ENCODE measurements at places on chromosomes 16 and 17.

- DNase-seq: no peak
Observed at GRCh38 chr16:10210944-10211343, 28.7 kb upstream of the GRIN2A start.

DNA sequence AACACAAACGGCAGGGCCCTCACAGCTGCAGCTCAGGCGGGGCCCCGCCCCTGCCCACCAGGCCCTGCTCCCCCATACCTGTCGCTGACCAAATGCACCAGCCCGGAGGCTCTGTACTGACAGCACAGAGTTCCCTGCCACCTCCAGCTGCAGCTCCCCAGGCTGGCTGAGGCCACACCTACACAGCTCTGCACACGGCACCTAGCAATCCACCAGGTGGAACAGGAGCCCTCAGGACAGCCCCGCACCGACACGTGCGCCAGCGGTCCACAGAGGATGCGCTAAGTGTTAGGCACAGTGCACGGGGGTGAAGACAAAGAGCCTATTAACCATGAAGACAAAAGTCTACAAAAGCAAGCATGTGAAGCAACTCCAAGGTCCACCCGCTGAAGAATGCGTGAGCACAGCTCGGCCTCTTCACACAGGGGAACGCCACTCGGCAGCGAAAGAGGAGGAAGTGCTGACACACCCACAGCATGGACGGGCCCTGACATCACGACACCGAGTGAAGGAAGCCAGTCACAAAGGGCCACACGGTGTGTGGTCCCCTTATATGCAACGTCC is 5.4 kb downstream of the ZCCHC14 start:
- DNase-seq: no peak

GRCh38 chr17:7293159-7293558 is 1.3 kb downstream of the YBX2 start:
- no peak for DNase-seq

DNA sequence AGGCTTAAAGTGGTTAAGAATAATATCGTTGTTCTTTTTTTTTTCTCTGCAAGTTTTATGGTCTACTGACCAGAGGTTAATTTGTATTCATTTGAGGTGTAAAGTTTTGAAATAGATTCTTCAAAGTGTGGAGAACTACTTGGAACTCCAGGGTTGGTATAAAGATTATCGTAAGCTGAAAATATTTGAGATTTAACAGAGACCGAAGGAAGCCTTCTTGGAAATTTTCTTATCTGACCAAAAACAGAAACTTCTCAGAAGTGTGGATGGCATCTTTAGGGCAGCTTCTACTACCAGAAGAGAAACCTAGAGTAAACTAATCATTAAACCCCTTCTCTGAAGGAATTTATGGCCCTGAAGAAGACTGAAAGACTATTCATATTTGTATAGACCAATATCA is 206.8 kb upstream of the MON1B start:
- DNase-seq: no peak

- DNase-seq: no peak
Observed at GRCh38 chr17:34542700-34543336, 36.6 kb upstream of the TMEM132E start.

DNA sequence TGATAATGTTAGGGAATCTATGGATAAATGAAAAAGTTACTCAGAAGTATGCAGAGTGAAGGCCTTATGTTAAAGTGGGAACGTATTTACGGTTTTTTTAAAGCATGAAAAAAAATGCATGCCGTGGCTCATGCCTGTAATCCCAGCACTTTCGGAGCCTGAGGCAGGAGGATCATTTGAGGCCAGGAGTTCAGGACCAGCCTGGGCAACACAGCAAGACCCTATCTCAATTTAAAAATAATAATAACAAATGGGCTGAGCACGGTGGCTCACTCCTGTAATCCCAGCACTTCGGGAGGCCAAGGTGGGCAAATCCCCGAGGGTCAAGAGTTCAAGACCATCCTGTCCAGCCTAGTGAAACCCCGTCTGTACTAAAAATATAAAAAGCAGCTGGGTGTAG is 6.0 kb downstream of the POLR2A start:
- no peak for DNase-seq
